ENCODE measurements at places on chromosomes 5 and 9. TPM values are rescaled to one million over a fixed set of nuclear protein-coding genes. Genes with fewer than 3 reads are reported as not detected.
A peak's percentile ranks its signal among the peaks of the same experiment; 100 is the strongest.

The SMIM27 gene
- 12.1 TPM for total RNA-seq

The TENT4A gene
- total RNA-seq, result 23.0 TPM

The PHYHD1 gene
- not detected for total RNA-seq

The FRMPD1 gene
- total RNA-seq, result not detected

The THOC3 gene
- 118 TPM for total RNA-seq

The SYNPO gene
- 5.3 TPM for total RNA-seq

The C1QTNF3 gene
- total RNA-seq, result not detected

The C5orf46 gene
- total RNA-seq, result 3.3 TPM

The PIP5K1B gene
- total RNA-seq, result not detected

The FBLL1 gene
- total RNA-seq, result not detected

The EQTN gene
- total RNA-seq, result not detected

The ORM1 gene
- not detected for total RNA-seq

The BTNL8 gene
- total RNA-seq, result 0.18 TPM

The CDH10 gene
- total RNA-seq, result 0.06 TPM

DNA sequence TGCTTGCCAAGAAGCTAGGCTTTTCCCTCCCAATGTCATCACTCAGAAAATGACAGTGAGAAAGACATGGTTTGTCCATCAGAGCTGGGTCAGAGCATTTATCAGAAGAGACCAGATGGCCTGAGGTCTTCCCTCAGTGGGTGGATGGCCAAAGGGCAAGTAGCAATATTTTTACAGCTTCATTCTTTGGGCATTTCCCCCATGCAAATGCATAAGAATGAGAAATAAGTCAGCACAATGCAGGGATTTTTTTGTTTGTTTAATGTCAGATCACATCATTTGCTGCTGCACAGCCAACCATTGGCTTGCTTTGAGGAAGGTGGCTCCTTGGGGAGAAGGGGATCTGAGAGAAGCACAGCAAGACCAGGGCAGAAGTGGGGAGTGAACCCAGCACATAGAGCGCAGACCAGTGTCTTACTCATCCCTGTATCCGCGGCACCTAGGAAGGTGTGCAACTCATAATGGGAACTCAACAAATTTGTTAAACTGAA, 209.6 kb downstream of the SEMA6A start:
- DNase-seq, result no peak

GRCh38 chr5:92749943-92750342, 831.1 kb downstream of the NR2F1-AS1 start:
- peak; percentile 47 for DNase-seq

- DNase-seq, result no peak
Observed at GRCh38 chr9:13814647-13815400, 499.1 kb downstream of the NFIB start.

DNA sequence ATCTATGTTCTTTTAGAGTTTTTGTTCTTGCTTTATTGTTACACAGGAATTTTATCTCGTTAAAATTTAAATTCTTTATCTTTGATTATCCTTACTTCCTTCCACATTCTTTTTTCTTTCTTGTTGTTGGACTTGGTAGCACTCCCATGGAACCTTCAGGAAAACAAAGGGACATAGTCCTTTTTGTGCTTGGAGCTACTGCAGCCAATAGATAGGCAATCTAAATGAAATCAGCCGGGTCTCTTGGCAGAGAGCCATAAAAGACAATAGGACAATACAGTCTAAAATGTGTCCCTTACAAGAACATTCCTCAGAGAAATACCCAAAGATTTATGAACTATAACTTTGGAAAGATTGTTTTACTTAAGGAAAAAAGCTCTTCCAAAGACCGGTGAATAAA, 548.1 kb upstream of the C9orf72 start:
- DNase-seq, result no peak

- DNase-seq, result no peak
Observed at GRCh38 chr5:141250576-141250975, 5.4 kb downstream of the PCDHB15 start.

DNA sequence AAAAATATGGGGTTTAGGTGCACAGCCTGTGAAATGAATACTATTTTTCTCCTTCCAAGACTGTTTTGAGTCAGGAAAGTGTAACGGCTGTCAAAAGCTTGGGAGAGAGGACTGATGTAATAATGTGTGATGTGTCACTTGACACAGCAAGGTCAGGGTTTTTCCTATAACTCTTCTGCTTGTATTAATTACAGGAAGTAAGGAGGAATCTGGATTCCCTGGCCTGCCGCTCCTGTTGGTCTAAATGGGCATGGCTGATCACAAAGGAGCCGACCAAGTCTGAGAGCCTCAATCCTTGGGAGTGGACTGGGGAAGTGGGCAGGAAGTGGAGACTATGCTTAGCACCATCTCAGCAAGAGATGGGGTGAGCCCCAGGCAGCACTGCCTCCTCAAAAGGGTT, 16.7 kb upstream of the SLC28A3 start:
- peak; percentile 51 for DNase-seq

GRCh38 chr5:43140286-43140685, 19.6 kb downstream of the ZNF131 start:
- DNase-seq, result no peak

GRCh38 chr5:174145821-174146220, 100.3 kb downstream of the NSG2 start:
- DNase-seq, result peak; percentile 15

DNA sequence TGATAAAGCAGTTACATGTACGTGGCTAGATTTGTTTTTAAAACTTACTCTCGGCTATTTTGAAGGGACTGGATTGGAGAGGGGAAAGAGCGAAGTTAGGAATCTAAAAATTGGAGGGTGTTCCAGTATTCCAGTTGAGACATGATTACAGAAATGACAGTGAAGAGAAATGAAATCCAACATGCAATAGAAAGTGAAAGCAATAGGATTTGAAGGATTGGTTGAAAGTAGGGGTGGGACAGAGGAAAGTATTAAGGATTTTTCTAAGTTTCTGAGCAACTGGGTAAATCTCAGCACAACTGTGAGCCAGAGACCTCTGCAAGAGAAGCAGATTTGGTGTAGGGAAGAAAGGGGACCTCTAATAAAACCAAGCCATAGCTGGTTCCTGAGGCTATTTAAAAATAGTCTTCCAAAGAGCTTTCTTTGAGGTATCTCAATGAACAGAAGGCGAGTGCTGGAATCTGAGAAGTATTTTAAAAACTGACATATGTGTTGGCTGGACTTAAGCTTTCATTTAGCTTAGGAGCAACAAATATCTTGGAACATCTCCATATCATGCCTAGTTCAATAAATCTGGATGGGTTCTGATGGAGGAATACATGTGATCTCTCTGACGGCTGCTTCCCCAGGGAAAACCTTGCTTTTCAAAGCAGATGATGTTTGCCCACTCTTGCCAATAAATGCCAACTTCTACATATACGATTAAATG, 110.4 kb upstream of the IFNK start:
- peak; percentile 13 for DNase-seq

- peak; percentile 37 for DNase-seq
Observed at GRCh38 chr5:112689155-112689909, 48.4 kb upstream of the APC start.

GRCh38 chr5:106121972-106122605, 1548.6 kb downstream of the EFNA5 start:
- DNase-seq, result peak; percentile 20

GRCh38 chr9:87102126-87102525, 154.8 kb upstream of the GAS1 start:
- no peak for DNase-seq

DNA sequence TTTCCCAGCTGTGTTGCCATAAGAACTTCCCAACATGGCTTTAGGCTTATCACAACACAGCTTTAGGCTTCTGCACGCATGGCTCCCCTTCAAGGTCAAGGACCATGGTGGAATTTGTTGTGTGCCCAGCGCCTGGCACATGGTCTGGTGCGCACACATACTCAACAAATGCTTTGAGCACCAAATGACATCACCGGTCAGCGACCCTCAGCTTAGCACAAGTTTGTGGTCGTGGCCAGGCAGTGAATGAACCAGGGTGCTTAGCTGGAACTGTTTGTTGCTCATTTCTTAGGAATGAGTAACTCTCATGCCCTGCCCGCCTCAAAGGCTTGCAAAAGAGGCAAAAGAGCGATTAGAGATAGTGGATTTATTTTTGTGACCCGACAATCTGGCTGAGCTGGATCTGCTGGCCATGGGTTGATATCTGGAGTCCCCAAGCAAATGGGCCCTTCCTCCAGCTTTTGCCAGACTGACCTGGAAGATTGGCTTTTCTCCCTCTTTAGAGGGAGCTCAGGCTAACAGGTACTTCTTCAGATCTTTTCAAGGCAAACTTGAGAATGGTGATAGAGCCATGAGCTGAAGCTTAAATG, 58.9 kb downstream of the DAP start:
- peak; percentile 95 for DNase-seq

DNA sequence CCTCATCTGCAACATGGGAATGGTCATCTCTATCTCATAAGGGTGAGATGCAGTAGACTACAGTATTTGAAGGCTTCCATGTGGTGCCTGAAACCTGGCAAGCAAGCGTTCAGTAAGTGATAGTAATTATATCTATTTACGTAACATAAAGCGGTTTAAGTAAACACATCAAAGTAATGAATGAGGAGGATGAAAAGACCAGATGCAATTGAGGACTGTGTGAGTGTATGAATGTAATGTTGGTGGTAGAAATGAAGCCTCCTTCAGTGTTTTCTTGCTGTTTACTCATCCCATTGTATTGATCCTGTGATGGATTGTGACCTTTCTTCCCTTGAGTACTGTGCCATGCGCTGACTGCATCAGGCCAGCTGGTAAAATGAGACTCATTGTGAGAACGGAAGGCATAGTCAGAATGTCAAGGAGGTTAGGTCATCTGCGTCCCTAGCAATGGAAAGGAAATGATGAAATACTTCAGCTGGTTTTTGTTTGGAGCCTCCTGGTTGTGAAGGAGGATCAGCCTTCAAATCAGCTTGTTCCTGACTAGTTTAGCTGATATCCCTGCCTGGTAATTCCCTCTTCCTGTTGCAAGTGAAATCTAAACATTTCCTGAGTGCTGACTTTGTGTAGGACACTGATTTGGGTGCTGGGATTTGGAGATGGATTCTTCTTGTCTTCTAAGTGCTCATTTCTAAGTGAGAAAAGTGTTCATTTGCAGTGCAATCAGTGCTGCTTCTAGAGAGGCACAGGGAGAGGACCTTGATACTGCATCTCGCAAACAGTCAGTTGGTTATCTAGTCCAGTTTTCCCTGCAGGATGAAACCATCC, 35.6 kb downstream of the TNFSF8 start:
- peak; percentile 98 for DNase-seq

- peak; percentile 99 for DNase-seq
Observed at GRCh38 chr9:105007143-105007542, 79.2 kb upstream of the ABCA1 start.

- peak; percentile 89 for DNase-seq
Observed at GRCh38 chr9:94922098-94922607, 195.7 kb downstream of the AOPEP start.

DNA sequence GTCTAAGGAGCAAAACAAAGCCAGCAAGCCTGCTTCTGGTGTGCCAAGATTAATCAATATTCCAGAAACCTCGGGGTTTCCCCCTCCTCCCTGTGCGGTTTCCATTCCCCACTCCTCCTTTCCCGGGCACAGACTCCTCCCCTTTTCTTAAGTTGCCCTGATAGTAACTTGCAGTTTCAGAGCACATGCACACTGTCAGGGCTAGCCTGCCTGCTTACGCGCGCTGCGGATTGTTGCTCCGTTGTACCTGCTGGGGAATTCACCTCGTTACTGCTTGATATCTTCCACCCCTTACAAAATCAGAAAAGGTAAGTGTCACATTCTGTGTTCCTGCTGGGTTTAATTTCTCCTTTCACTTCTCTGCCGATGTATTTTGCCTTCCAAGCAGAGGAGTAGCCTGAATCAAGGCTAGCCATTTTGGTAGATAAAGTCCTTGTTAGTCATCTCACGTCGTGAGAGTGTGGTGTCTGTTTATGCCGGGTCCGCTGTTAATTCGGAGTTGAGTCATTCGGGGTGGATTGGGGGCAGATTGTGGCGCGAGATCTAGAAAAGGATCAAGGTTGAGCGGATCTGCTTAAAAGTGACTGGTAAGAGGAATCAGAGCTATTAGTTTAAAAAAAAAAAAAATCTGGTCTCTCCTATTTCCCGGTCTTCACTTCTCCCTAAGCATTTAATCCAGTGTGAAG, at the start of gene SLC1A3:
Gene SLC1A3, plus strand, starts transcription at position 179 of the 686 bp plus-strand sequence. CDS start 1,818 bp downstream, outside the sequence.
- DNase-seq, result peak; percentile 83

GRCh38 chr5:130923543-130924124, 241.4 kb downstream of the HINT1 start:
- peak; percentile 30 for DNase-seq

- peak; percentile 35 for DNase-seq
Observed at GRCh38 chr9:106920701-106921283, 57.8 kb downstream of the ZNF462 start.

DNA sequence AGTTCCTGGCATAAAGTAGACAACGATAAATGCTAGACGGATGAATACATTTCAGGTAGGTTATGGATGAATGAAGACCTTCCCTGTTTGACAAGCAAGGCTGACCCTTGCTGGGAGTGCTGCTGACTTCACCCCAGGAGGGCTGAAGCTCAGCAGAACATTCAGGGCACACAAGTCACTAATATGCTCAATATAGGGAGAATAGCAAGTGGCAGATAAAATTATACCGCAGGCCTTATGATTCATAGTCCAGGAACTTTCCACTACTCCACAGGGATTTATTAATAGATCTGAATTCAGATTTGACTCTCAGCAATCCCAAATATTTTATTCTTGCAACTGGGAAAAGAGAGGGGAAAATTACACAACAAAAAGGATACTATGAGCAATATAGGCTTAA, 38.2 kb upstream of the GRAMD2B start:
- peak; percentile 86 for DNase-seq

DNA sequence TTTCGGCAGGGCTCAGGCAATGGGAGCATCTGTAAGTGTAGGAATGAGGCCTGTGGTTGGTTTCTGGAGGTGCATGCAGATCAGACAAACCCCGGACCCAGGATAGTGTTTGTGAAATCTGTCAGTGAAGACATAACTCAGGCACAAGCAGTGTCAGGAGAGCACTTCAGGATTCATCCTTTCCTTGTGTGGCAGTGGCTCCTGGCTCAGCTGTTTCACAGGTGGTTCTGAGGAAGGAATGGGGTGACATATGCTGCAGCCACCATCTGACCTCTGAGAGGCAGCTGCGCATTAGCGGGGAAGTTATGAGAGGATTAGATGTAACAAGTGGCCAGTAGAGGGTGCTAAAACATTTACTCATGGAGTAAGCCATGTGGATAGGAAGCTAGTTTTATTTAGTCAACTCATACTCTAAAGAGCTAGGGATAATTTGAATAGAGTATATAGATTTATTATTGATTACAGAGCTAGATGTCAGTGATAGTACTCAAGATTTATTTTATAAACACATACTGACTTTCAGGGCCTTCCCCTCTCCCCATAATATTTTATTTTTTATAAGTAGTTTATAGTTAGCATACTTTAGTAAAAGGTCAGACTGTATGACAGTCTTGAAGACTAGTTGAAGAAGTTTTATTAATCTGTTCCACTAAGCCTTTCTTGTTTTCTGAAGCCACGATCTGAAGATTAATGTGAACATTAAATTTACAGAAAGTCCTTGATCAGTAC, 28.4 kb downstream of the NNT start:
- peak; percentile 78 for DNase-seq

GRCh38 chr9:110443866-110444220, 106.2 kb upstream of the TXNDC8 start:
- no peak for DNase-seq

- peak; percentile 86 for DNase-seq
Observed at GRCh38 chr5:143350751-143351602, 52.5 kb downstream of the NR3C1 start.

GRCh38 chr9:132712753-132713152, 42.5 kb downstream of the GTF3C4 start:
- DNase-seq, result no peak

All from HT1080 (cell line).